ENCODE measurements at places on chromosomes 5 and 9.

DNA sequence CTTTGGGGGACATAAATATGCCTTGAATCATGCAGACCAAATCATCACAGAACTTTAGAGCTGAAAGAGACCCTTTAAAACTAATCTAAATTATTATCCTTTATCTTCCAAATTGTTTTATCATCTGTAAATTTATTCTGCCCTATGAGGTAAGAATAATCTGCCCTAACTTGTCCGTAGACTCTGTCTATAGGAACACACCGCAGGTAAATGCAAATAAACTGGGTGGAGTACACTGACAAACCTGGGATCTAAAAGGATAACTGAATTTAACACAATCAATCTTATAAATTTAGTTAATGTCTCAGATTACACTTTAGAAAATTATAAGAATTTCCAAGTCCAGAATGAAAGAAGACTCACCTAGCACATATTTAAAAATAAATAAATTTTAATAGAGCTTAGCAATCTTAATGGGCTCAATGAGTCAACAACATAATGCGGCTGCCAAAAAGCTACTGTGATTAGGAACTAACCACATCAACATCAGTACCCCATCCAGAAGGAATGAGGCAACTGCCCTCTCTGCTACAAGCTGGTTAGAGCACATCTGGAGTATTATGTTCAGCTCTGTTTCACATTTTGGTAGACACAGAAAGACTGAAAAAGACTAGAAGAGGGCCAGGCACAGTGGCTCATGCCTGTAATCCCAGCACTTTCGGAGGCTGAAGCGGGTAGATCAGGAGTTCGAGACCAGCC lies 5.6 kb downstream of the MEGF9 start:
- DNase-seq = no peak

DNA sequence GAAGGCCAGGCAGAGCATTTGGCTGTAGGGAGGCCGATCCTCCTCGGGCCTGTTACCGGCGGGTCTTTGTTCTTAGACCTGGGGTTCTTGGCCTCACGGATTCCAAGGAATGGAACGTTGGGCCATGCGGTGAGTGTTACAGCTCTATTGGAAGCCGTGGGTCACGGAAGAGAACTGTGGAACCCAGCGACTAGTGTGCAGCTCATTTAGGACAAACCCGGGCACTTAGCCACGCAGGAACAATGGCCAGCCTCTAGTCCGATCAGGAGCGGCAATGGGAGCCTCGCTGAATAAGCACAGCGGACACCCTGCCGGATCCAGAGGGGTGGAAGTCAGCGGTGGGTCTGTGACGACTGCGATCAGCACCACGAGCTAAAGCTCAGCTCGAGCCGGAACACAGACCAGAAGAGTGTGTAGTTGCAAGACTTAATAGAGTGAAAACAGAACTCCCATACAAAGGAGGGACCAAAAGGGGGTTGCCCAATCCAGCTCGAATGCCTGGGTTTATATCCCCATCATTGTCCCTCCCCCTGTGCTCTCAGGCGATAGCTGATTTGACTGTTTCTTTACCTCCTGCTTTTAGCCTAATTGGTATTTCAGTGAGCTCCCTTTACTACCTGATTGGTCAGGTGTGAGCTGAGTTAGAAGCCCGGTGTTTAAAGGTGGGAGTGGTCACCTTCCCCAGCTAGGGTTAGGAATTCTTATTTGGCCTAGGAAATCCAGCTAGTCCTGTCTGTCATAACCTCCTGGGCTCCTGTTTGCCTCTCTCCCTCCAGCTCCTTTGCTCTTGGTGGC lies 53.7 kb upstream of the RPL26L1 start:
- no peak for DNase-seq

DNA sequence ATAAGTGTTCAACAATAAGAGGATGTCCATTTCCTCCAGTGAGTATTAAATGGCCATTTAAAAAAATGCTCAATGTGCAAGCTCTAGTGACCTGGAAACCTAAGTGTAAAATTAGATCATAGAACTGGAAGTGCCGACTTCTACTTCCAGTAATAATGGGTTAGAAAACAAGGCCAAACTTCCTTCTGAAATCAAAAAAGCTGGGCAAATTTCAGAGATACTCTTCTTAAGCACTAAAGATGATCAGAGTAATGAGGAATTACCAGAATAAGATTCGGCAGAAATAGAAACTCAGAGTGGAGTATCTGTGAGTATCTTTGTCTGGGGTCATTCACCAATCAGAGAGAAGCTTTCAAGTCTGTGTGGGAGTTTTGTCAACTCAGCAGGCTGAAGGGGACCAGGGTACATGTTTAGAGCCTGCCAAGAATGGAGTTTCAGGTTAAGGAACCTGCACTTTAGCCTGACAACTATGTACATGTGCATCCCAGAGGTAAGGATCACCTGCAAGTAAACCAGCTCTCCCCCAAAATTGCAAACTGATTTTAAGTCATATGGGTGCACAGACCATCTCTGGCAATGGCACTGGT lies 17.1 kb downstream of the FCN2 start:
- no peak for DNase-seq

DNA sequence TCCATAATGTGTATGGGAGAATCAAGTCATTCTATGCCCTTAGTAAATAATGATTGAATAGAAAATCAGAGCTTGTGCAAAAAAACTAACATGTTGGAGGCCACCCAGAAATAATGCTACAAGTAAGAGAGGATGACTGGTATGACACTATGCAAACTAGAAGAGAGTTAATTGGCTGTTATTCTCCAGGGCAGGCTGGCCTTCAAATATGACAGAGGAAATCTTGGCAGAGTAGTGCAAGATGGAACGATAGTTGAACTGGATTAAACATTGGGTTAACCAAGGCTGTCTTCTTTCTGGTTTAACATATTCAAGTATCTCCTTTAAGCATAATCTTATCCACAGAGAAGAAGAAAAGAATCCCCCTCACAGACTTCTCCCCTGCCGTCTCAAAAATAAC lies 196.1 kb downstream of the MPDZ start:
- no peak for DNase-seq

- no peak for DNase-seq
Measured at GRCh38 chr5:74761241-74761640, 5.7 kb downstream of the GFM2 start.

DNA sequence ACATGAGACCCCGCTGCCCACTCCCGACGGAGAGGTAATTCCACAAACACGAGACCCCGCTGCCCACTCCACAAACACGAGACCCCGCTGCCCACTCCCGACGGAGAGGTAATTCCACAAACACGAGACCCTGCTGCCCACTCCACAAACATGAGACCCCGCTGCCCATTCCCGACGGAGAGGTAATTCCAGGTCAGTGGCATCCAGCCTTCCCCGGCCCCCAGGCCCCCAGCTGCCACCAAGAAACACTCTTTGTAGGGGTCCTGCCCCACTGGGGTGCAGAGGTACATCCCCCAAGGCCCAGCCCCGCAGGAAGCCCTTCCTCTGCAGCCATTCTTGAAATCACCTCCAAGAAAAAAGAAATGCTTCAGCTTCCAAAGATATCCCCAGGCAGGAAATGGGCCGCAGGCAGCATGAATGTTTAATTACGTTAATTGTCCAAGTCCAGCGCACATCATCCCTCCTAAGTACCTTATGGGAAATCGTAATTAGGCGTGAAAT lies 115.9 kb downstream of the ADAMTS2 start:
- DNase-seq = no peak

DNA sequence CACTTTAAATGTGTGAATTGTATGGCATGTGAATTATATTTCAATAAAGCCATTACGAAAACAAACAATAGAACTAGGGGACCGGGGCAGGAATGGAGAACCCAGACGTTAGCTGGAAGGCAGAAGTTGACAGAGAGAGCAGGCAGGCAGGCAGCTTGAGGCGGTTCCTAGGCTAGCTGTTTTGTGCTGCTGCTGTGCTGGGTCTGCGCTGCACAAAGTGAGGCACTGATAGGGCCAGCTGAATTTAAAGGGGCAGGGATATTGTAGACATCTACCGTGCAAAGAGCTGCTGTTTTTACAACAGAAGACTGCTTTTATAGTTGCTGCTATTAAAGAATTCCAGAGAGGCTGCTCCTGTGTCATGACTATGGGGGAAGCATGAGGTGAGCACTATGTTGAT lies 21.6 kb upstream of the MIER3 start:
- peak; percentile 20 for DNase-seq

DNA sequence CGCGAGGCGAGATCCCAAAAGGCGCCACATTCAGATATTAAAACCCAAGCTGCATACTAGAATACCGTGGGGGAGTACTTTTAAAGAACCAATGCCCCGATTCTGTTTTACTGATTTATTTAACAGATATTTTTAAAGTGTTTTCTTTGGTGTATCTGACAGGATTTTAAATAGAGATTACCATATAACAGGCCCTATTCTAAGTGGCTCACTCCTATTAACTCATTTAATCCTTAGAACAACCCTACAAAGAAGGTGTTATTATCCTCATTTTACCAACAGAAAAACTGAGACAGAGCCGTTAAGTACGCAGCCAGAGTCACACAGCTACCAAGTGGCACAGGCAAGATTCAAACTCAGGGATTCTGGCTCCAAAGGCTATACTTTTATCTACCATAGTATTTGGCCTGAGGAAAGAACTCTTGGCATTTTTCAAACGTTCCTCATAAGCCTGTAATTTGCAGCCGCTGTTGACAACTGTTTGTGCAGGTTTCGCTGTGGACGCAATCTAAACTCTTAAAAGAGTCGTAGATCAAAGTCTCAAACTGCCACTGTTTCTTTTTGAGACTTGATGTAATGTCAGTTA lies 550 bp upstream of the TMEM245 start:
- no peak for DNase-seq

- DNase-seq = no peak
Measured at GRCh38 chr5:120306303-120306702, 157.8 kb upstream of the PRR16 start.

DNA sequence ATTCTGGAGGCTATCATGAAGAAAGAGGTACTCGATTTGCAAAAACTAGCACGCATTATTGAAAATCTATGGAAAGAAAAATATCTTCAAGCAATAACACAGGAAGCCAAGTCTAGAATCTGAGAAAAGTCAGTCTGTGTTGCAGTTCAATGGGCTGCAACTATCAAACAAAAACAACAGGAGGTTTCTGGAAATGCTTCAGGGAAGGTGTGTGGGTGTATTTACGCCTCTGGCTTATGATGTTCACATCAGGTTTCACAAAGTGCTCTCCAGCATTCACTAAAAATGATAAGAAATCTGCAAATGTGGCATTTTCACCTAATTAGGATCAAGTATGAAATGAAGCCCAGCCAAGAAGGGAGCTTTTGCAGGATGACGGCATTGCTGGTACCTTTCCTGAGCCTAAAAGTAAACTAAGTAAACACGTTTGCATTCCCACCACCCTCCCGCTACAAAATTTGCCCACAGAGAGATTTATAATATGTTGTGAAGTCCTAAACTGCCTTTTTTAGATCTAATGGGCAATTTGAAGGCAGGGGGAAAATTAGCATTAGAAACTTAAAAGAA lies 146.4 kb downstream of the GABRB2 start:
- DNase-seq = no peak

DNA sequence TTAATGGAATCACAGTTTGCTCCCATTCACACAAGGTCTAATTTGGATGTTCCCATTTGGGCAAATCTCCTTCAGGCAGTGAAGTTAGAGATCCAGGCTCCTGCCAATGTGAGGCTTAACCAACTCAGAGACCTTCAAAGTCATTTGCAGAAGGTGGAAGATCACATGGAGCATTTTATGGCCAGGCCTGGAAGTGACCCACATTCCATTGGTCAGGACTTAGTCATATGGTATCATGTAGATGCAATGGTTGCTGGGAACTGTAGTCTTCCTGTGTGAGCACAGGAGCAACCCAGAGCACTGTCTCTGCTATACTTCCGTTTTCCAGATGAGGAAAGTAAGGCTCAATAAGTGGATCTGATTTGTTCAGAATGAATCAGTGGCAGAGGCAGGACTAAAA lies 292.7 kb upstream of the SMARCA2 start:
- DNase-seq = no peak

DNA sequence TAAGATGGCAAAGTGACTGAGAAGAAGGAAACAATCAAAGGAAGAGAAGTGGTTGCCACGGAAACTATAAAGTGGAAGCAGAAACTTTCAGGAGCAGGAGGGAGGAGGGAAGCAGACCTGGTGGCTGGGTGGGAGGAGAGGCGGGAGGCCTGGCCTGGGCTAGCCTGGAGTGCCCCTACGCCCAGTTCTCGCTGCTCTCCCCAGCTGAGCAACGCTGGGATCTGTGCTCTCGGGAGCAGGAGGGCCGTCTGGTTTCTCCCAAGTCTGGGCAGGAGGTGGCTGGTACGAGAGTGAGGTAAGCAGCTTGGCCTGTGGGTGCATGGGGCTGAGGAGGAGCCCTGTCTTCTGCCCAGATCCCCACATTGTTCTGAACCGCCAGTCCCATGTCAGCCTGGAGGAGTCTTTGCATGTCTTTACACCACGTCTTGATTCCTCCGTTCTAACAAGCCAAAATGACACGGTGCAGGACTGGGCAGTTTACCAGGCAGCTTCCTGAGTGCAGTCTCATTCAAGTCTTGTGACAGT lies 15.0 kb upstream of the DAB2IP start:
- DNase-seq = no peak

- no peak for DNase-seq
Measured at GRCh38 chr9:12464400-12464799, 228.8 kb upstream of the TYRP1 start.

DNA sequence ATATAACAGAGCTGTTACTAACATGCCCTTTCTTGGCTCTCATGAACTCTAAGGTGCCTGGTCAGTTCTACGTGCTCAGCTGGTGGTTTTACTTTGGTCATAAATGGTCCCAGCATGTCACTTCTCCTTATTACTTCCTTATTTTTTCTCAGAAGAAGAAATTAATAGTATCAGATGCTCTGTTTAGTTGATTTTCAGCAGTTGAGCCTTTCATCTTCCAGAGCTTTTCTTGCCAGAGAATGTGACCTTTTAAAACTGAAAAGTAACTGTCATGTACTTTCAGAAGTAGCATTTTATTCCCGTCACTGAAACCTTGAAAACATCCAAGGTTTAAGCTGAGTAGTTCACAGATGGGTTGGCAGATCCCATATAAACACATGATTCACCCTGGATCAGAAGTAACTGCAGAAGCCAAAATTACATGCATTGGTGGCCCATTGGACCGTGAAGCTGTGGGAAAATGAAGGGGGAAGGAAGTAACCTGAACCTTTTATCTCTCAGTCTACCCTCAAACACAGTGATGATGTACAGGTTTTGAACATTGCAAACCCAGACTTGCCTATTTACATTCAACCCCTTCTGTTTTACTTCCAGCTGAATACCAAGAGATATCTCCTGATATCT lies 50.5 kb downstream of the HACD4 start:
- no peak for DNase-seq

GRCh38 chr9:94812343-94812742 lies 85.8 kb downstream of the AOPEP start:
- no peak for DNase-seq

DNA sequence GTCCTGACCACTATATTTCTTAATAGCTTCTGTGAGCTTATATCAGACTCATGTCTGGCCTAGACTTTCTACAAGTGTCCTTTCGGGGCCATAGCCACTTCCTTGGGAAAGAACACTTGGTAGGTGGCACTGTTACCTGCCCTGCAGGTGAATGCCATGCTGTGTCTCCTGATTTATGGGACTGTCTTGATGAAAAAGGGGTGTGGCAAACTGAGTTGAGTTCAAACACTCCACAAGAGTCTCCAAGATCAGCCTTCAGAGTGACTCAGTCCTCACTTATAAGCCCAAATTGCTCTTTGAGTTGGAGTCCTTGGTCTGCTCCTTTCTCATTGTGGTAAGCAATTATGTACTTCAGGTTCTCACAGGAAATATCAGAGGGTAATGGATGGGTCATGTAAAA lies 9.9 kb upstream of the ANKHD1 start:
- no peak for DNase-seq

GRCh38 chr5:73693573-73694061 lies 67.6 kb downstream of the ARHGEF28 start:
- DNase-seq = peak; percentile 24

- DNase-seq = no peak
Measured at GRCh38 chr5:84379749-84380148, 4.9 kb downstream of the EDIL3 start.

GRCh38 chr9:95327239-95327865 lies 9.8 kb upstream of the FANCC start:
- DNase-seq = no peak
